ENCODE measurements at places on chromosomes 12 and 14.

DNA sequence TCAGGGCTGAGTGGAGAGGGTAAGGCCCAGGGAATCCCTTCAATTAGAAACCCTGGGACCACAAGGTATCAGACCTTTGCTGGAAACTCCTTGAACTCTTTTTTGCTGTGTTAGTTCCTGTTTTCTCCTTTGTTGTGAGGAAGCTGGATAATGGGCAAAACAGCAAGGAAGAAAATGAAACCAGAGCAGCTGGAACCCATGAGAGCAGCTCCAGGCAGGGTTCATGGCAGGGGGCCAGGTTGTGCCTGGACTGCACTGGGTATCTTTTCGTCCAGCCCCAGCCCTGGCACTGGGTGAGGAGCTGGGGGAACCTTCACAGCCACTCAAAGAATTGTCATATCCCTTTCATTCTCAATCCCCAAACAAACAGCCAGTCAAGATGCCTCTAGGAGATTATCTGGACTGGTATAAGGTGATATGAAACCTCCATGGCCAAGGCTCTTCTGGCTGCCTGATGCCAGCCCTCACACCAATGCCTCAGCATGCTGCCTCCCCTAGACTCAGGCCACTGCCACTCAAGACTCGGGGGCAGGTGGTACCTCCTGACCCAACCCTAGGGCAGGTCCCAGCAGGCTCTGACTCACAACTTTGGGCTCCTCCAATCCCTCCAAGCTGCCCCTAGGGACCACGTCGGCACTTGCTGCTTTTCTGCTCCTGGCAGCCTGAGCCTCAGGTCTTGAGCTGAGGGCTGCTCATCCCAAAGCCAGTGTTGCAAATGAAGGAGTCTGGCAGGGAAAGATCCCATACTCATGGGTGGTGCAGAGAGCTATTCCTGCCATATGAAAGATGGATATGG, 16.5 kb downstream of the FAM186B start:
- no peak for DNase-seq

GRCh38 chr12:22283006-22283506, 51.5 kb downstream of the ST8SIA1 start:
- peak; percentile 94 for DNase-seq

DNA sequence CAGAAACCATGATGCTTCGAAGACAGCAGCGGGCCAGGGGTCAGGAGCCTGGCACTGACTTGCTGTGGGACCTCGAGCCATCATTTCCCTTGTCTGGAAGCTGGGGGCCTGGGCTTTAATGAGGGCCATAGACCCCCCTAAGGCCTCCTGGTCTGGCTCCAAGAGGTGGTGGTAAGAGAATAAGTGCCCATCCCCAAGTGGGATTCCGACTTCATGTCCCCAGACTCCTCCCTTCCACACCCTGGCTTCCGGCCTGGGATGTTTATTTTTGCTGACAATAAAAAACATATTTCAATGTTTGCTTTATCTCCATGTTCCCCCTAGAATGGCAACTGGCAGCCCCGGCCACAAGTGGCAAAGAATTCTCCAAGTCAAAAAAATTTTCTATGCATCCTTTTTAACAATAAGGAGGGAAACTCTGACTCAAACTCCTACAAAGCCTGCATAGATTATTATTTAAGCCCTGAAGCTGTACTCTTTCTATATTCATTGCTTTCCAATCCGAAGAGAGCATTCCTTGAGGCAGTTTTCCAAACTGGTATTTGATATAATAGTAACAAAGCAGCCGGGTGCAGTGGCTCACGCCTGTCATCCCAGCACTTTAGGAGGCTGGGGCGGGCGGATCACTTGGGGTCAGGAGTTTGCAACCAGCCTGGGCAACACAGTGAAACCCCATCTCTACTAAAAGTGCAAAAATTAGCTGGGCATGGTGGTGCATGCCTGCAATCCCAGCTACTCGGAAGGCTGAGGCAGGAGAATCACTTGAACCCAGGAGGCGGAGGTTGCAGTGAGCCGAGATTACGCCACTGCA, 84.0 kb downstream of the ITPK1 start:
- no peak for DNase-seq

DNA sequence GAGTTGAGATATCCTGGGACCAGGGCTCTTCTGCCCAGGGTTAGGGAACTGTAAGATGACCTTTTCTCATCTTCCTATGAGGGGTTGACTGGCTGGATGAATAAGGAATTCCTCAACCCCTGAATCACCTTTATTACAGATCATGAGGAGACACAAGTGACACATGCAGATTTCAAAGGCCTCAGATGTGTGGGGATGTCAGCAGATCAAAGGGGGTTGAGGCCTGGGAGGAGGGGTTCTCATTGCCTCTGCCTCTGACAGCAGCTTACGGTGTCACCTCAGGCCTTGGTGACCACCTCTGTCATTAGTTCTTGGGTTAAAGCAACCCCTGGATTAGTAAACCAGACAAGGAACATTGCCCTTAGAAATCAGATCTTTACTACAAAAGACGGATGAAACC, 2.1 kb upstream of the KRT72 start:
- DNase-seq, result no peak

DNA sequence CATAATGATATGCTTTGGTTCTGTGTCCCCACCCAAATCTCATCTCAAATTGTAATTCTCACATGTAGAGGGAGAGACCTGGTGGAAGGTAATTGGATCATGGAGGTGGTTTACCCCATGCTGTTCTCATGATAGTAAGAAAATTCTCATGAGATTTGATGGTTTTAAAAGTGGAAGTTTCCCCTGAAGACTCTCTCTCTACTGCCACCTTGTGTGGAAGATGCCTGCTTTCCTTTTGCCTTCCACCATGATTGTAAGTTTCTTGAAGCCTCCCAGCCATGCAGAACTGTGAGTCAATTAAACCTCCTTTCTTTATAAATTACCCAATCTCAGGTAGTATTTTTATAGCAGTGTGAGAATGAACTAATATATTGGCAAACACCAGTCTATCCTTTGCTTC, 260.4 kb upstream of the PPFIA2 start:
- no peak for DNase-seq

DNA sequence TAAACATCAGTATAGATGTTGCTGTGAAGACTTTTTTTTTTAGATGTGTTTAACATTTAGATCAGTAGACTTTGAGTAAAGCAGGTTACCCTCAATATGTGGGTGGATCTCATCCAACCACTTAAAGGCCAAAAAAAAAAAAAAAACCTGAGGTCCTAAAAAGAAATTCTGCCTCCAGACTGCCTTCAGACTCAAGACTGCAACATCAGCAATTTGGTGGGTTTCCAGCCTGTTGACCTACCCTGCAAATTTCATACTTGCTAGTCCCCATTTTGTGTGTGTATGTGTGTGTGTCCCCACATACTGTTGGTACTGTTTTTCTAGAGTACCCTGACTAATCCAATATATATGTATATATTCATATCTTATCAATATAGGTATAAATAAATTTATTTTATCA, 55.6 kb downstream of the OSBPL8 start:
- no peak for DNase-seq
